ENCODE measurements at places on chromosomes 12 and 14. TPM values are rescaled to one million over a fixed set of nuclear protein-coding genes. Genes with fewer than 3 reads are reported as not detected.

The DDIT3 gene
- total RNA-seq: 9.5 TPM

The SLC10A1 gene
- not detected for total RNA-seq

The TSHR gene
- total RNA-seq: 0.22 TPM

The PAH gene
- total RNA-seq: not detected

The P3H3 gene
- total RNA-seq: 86.8 TPM

The NELL2 gene
- total RNA-seq: not detected

The PLEKHD1 gene
- total RNA-seq: 0.39 TPM

Measured in placental epithelial cell (primary cell).